CD4-positive, alpha-beta T cell treated with Interleukin-15 for 4 hours (primary cell): ENCODE measurements at places on chromosomes 1 and 21.

GRCh38 chr1:25569597-25570396, 26.4 kb downstream of the LDLRAP1 start:
- no peak for DNase-seq

DNA sequence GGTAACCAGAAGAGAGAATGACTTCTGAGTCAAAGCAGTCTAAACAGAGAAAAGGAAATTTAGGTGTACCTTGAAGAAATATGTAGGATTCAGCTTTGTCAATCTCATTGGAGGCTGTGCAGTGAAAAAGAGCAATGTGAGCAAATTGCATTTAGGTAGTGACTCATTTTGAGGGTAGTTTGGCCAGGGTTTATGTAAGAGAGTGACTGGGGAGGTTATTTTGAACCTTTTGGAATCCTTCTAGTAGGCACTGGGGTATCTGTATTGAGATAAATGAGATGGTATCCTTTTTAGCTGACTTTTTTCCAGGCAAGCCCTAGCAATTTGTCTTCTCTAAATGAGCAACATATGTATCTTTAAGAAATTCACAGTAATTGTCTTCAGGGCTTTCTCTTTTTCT, 95.9 kb downstream of the DISP1 start:
- no peak for DNase-seq

DNA sequence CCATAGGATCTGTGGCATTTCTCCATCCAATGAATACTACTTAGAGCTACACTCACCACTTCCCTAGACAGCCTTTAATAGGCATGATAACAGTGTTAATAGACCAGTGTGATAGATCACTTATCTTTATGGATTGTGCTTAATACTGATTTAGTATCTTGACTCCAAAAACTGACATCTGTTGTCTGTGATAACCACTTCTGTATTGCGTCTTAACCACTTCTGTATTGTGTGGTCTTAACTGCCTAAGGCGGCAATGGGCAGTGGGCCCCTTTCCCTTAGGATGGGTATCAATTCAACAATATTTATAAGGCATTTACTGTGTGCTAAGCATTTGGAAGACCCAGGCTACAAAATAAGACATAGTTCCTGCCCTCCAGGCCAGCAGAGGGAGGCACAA, 32.0 kb upstream of the RCAN3 start:
- no peak for DNase-seq

DNA sequence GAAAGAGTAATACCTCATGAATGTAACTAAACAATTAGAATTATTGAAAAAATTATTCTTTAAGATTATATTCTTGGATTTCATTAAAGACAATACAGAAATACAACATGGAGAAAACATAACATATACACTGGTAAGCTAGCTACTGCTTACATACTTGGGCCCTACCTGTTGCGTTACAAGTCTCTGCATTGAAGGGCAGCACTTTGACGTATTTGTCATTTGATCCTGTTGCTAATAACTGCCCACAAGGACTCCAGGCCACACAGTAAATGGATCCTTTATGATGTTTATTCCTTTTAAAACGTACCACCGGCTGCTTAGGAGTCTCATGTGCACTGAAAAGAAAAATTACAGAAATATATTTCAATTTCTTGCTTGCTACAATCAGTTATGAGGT, 19.8 kb upstream of the CLCC1 start:
- DNase-seq = no peak

GRCh38 chr1:30538226-30538992, 185.0 kb downstream of the MATN1 start:
- DNase-seq = no peak

- no peak for DNase-seq
Observed at GRCh38 chr1:21260405-21261125, 29.7 kb downstream of the ECE1 start.

DNA sequence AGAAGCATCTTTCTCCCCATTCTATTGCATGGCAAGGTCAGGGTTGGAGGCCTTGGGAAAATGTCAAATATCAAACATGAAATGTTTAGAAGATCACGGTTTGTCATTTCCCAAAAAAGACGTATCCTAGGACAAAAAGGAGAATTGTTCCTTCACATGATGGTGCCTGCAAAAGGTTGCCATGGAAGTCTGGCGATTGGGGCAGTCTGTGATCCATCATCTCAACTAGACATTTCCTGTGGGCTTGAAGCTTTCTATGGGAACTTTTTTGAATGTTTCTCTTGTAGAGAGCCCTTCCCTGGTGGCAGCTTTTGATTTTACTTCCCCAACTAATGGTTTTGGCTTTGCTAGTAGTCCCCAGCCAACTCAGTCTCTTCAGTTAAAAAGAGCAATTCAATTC, 106.3 kb downstream of the TGFB2 start:
- no peak for DNase-seq

- peak; percentile 55 for DNase-seq
Observed at GRCh38 chr1:94805912-94806311, 14.2 kb upstream of the SLC44A3 start.
